NCI-H146 (cell line): ENCODE measurements at places on chromosomes 12 and 14.

DNA sequence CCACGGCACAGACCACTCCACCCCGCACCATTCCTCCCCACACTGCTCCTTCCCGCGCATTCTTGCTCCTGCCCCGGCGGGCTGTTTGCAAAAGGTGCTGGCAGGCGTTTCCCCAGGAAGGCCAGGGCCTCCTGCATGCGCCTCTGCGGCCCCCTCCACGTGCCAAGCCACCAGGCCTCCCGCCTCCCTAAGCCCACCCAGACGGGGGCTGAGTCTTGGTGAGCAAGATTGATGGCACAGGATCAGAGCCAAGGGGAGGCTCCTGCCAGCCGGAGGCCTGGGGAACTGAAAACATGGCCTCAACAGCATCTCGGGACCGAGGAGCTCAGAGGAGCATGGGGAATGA lies 328.3 kb upstream of the DIO3 start:
- DNase-seq, result no peak

DNA sequence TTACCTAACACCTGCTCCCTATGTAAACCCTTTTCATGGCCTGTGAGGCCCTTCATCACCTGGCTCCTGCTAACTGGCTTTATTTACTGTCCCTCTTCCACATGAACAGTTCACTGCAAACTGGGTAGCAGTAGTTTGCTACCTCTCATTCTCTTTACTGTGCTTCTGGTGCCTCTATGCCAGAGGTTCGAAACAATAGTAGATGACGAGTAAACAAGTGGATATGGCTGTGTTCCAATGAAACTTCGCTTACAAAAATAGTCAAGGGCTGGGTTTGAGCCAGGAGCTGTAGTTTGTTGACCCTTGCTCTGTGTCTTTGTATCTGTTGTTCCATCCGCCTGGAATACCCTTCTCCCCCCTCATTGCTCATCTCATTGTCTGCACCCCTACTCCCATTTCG lies 233.6 kb upstream of the RMST start:
- DNase-seq, result peak; percentile 98

DNA sequence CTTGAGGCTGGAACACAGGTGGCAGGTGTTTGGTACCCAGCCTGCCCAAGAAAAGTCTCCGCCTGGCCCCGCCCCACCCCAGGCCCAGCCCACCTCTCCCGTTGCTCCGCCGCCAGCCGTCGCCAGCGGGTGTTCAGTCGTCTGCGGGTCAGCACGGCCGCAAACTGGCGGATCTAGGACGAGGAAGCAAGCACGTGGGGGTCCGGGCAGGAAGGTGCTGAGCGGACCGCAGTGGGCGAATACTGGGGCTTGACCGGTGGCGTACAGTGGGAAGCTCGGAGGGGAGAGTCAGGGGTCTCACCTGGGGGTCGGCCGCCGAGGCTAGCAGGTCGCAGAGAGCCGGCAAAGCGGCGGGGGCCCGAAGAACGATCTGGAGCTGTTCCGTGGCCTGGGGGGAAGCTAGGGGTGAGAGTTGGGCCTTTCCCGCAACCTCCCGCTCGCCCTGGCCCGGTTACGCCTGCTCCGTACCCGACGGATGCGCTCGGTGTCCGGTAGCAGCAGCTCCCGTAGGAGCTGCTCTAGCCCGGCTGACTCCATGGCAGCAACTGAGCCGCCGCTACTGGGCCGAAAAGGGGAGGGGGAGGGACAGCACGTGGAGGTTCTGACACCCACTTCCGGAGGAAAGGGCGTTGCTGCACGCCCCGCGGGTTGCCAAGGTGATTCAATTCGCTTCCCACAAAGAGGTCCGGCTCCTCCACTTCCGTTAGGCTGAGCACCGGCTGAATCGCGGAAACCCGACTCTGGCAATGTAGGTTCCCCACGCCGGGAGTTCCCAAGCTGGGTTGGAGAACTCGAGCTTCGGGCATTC lies at the start of gene IPO4:
IPO4 (minus strand) TSS at position 566 of the 808 bp plus-strand sequence; CDS start at position 537, 29 bp downstream.
- peak; percentile 97 for DNase-seq

GRCh38 chr12:26701604-26702215 lies 131.3 kb downstream of the ITPR2 start:
- DNase-seq, result peak; percentile 75

- no peak for DNase-seq
Observed at GRCh38 chr12:73731658-73732057, 806.0 kb upstream of the ATXN7L3B start.

GRCh38 chr12:52119398-52120254 lies 40.1 kb downstream of the SMIM41 start:
- DNase-seq, result peak; percentile 79
